ENCODE measurements at places on chromosomes 12 and 14.
A peak's percentile ranks its signal among the peaks of the same experiment; 100 is the strongest.

DNA sequence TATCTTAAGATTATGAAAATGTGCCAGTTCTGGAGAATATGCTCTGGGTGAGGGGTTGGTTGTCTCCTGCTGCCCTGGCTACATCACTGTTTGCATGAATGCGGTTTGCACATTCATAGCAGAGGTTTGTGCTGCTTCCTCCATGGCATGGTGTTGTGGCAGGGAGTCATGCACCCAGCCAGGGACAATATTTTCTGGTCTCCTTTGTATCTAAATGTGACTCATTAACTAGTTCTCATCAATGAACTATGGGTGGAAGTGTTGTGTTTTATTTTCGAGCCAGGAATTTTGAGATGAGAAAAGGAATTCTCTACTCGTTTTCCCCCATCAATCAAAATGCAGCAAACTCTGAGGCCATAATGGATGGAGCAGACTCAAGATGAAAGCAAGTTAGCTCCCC is 527.3 kb downstream of the SNAPC1 start:
- DNase-seq: no peak

GRCh38 chr12:121791671-121792551 is 1.6 kb downstream of the RHOF start:
- no peak for DNase-seq

- no peak for DNase-seq
Measured at GRCh38 chr14:25607192-25607591, 557.2 kb upstream of the STXBP6 start.

GRCh38 chr12:63931703-63932102 is 87.2 kb downstream of the SRGAP1 start:
- no peak for DNase-seq

DNA sequence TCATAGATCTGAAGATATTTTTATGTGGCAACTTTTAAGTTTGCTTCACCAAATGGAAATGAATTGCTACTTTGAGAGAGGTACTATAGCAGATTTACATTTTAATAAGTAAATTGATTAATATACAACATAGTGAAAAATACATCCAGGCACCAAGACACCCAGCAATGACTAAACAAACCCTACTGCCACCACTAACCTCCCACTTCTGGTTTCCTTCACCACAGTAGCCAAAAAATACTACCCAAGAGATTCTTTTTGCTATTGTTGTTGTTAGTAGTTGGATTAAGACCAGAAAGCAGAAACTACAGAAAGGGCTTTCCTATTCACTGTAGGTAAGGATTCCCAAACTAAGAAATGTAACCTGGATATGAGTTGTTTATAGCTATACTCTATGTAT is 54.1 kb downstream of the COCH start:
- no peak for DNase-seq

- DNase-seq: no peak
Measured at GRCh38 chr14:41457393-41457792, 149.3 kb upstream of the LRFN5 start.

GRCh38 chr12:131385313-131386166 is 325.4 kb upstream of the SFSWAP start:
- no peak for DNase-seq

DNA sequence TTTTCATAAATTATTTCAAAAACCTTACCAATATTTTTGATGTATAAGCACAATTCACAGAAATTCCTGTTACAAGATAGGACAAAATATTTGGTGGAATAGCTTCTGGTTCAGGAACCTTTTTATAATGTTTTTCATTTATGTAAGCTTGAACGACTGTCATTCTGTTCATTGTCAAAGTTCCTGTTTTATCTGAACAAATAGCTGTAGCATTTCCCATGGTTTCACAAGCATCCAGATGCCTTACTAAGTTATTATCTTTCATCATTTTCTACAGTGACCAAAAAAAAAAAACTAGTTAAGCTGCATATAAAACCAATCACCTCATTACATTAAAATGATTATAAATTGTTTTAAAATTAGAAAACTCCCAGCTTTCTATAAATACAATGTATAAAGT is 87.1 kb downstream of the ATP2B1 start:
- no peak for DNase-seq

GRCh38 chr12:103130564-103130963 is 173.1 kb downstream of the ASCL1 start:
- DNase-seq: no peak

DNA sequence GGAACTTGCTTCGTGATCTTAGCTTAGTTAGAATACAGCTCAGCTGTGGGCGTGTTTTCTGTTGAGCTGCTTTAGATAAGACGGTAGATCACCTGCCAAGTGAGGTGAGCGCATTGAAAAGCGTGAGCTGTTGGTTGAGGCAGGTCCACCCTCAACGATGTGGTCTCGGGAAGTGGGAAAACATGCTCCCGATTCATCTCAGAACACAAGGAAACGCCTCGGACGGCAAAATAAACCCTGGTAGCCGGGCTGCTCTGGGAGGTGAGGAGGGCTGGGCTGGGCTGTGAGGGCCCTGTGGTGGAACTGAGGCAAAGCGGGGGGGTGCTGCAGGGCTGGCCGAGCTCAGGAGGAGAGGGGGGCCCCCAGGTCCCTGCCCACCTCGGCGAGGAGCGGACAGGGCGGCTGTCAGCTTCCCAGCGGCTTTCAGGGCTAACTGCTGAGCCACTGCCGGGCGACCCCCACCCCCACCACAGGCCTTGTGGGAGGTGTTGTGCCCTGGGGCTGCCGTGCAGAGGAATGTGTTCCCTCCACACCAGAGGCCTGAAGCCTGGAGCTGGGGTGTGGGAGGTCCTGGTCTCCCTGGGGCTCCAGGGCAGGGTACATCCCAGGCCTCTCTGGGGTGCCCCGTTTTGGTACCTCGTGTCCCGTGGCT is 30.7 kb downstream of the NOC4L start:
- DNase-seq: no peak

- no peak for DNase-seq
Measured at GRCh38 chr12:111758120-111758561, 8.6 kb upstream of the ALDH2 start.

GRCh38 chr14:23895480-23895879 is 58.1 kb upstream of the DHRS4 start:
- DNase-seq: no peak

- no peak for DNase-seq
Measured at GRCh38 chr12:94768398-94769046, 118.2 kb upstream of the TMCC3 start.

GRCh38 chr14:45145214-45145613 is 9.5 kb downstream of the FANCM start:
- no peak for DNase-seq

- no peak for DNase-seq
Measured at GRCh38 chr12:39780913-39781446, 161.4 kb upstream of the ABCD2 start.

DNA sequence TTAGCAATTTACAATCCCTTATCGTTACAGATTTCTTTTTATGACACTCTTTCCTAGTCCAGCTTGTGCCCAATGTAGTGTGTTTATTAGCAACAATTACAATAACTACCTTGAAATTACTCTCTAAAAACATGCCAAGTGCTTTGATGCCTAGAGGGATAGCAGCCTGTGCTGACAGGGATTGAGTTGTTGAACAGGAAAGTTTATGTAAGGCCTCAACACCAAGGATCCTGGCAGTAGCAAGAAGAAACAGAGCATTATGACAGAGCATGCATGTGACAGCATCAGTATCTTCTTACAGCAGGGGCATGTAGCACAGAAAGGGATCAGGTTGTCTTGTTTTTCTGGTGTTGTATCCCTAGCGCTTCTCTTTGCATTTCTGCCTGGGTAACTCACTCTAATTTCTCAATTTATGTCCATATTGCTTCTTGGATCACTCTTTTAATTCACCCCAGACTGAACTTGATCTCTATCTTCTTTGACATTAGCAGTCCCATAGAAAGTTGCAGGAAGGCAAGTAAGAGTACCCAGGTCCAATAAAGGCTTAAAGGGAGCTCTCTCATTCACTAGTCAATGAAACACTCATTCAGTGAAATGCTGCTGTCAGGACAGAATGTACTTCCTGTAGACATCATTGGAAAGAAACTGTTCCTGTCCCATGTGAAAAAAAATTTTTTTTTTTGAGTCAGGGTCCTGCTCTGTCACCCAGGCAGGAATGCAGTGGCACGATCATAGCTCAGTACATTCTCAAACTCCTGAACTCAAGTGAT is 220.0 kb upstream of the GRIP1 start:
- DNase-seq: no peak

GRCh38 chr14:39319381-39319780 is 85.7 kb downstream of the MIA2 start:
- no peak for DNase-seq

GRCh38 chr12:75833268-75833667 is 198.3 kb downstream of the PHLDA1 start:
- no peak for DNase-seq

GRCh38 chr14:105846312-105846711 is 319.9 kb downstream of the TMEM121 start:
- DNase-seq: no peak

DNA sequence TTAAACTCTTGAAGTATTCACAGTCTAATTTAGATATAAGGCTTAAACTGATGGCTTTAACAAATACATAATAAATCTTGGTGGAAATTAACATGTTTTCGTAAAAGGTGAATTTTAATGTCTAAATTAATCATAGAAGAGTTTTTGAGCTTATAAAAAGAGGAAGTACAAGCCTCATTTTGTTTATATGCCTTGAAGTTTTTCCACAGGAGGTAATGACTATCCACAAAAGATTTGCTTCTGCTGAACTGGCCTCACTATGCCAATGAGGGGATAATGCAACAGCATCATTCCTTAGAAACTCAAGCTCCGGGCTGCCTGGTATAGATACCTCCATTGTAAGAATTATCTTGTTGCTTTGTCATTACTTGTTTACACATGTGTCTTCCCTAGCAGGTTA is 175.6 kb downstream of the DUSP6 start:
- no peak for DNase-seq

DNA sequence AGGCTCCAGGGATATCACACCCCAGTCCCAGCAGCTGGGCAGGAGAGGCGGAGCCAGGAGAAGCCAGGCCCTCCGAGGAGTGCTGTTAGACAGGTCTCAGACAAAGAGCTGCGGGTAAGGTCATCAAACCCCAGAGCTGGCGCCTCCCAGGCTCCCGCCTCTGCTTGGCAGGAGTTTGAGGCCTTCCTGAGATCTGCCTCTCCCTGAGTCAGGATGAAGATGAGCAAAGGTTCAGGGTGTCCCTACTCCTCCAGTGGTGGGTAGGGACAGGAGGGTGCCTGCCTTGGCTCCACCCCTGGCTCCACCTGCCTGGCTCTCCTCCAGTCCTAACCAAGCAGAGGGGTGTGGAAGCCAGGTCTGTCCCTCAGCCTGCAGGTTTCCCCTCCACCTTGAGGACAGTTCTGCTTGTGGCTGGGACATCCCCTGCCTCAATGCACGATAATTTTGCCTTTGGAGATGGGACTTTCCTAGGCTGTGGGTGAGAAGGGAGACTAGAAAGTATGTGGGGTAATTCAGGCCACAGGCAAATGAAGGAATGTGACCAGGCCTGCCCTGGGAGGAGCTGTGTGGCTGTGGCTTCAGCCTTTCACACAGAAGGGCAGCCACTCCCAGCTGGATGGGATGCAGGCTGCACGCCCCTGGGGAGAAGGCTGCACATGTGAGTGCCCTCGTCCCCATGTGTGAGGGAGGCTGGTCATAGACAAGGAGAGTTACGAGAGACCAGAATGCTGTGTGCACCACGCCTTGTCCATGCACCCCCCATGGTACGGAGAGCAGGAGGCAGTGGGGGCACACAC is 2.2 kb downstream of the PLEKHG6 start:
- DNase-seq: no peak

- no peak for DNase-seq
Measured at GRCh38 chr14:58565832-58566231, 71.9 kb upstream of the DACT1 start.

- DNase-seq: peak; percentile 69
Measured at GRCh38 chr12:98424726-98425401, 90.5 kb upstream of the TMPO start.

DNA sequence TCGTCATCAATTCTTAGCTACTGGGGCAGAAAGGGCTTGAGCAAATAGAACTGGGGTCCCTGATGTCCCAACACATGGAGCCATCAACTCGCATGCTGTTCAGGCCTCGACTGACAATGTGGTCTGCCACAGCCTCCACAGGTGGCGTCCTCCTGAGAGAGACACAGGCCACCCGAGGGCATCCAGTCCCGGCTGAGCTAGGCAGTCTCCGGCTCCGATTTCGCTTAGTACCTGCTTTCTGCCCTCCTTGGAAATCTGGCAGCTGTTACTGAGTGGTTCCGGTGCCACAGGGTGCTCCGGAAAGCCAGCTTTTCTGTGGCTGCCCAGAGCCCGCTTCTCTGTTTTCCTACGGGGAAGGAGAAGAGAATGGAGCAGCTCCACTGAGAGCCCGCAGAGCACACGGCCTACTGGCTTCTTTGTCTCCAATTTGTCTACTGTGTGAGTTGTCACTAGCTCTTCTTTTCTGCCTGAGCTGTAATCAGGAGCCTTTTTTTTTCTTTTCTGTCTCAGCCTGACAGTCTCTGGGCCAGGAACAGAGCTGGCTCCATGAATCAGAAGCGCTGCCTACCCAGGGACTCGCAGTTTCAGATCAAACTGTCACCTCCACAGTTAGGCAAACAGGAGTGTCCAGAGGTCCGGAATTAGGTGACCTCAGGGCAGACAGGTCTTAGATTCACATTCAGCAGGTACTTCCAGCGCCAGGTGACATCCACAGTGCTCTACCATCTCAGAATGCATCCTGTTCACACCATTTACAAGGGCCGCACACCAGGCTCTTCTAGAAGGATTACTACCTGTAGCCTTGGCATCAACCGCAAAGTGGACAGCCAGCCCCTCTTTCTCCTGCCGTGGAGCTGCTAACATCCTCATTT is 73.3 kb downstream of the MOK start:
- DNase-seq: no peak

- no peak for DNase-seq
Measured at GRCh38 chr12:57753756-57754337, 1.1 kb upstream of the MARCHF9 start.

GRCh38 chr12:105228494-105228893 is 7.5 kb downstream of the APPL2 start:
- no peak for DNase-seq

Data from activated CD8-positive, alpha-beta memory T cell treated with anti-CD3 and anti-CD28 coated beads for 24 hours (primary cell).